Endothelial cell (in vitro differentiated cells): ENCODE measurements at places on chromosomes 12 and 14.

DNA sequence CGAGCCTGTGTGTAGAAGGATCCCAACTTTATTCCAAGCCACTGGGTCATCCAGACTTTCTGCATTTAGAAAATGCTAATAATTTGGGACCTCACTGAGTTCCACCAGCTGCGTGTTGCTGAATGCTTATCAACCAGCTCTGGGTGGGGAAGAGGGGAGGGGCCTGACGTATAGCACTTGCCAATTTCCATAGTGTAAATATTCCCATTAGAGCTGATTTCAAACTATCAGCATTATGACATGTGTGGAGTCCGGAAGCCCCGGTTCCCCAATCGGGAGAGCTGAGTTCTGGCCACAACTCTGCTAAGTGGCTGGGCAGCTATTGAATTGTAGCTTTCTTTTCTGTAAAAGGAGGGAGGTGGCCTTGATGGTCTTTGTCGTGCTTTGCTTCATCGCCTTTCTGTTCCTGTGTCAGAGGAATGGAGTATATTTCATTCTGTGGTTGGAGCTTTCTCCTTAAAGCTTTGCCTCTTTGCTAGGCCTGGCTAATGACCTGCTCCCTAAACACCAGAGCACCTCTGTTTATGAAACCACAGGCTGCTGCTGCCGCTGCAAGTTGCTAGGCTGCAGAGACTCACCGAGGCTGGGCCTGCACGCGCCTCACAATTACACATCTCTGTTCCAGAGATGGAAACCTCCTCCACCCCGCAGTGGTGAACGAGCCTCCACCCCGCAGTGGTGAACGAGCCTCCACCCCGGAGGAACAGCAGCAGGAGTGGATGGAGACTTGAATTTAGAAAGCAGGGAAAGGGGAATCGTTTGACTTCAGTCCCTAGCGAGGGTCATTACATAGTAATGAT is 7.7 kb upstream of the BCL7A start:
- no peak overlapping the region for H3K4me3 ChIP-seq
- no peaks in the 10 kb centered on the region for H3K4me1 ChIP-seq
- no peak for DNase-seq

GRCh38 chr12:23376238-23376637 is 573.2 kb downstream of the SOX5 start:
- no peak overlapping the region for H3K27ac ChIP-seq
- H3K27me3 ChIP-seq = peaks cover 3% of the 10 kb centered on the region
- H3K4me1 ChIP-seq = no peaks in the 10 kb centered on the region
- H3K4me3 ChIP-seq = no peak overlapping the region
- no peak for DNase-seq
- H3K36me3 ChIP-seq = no peaks in the 10 kb centered on the region

DNA sequence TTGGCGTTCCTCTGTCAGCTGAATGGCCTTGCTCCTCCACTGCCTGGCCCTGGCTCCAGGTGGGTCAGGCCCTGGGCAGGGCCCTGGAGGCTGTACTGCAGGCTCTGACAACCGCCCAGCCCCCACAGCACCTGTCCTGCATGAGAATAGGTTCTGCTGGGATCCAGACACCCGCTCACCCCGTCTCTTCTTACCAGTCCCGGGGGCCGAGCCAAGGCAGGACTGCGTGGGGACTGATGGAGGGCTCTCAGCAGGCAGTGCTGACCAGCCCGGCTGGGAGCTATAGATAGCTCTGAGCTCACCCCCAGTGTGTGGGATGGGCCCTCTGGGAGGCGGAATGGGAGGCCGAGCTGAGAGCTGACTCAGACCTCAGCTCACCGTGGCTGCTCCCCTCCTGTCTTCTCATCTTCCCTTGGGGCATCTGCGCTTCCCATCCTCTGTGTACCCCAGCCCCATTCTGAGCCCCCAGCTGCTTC is 39.6 kb downstream of the TEAD4 start:
- H3K4me1 ChIP-seq = peaks cover 6% of the 10 kb centered on the region
- H3K27ac ChIP-seq = no peak overlapping the region
- peaks cover 41% of the 10 kb centered on the region for H3K36me3 ChIP-seq
- no peak for DNase-seq
- peaks cover 6% of the 10 kb centered on the region for H3K27me3 ChIP-seq

GRCh38 chr12:88952562-88952942 is 372.3 kb upstream of the KITLG start:
- no peak for DNase-seq
- H3K4me3 ChIP-seq = no peak overlapping the region
- H3K4me1 ChIP-seq = peaks cover 6% of the 10 kb centered on the region
- no peaks in the 10 kb centered on the region for H3K36me3 ChIP-seq
- no peak overlapping the region for H3K27ac ChIP-seq

- H3K27me3 ChIP-seq = peaks cover 5% of the 10 kb centered on the region
- H3K27ac ChIP-seq = no peak overlapping the region
- no peak overlapping the region for H3K4me3 ChIP-seq
- no peak for DNase-seq
- peaks cover 65% of the 10 kb centered on the region for H3K4me1 ChIP-seq
- peaks cover 50% of the 10 kb centered on the region for H3K36me3 ChIP-seq
These were observed 118.9 kb downstream of the ETV6 start for GRCh38 chr12:11768233-11768965.

GRCh38 chr12:52871291-52872039 is 22.7 kb upstream of the KRT78 start:
- H3K4me3 ChIP-seq = no peak overlapping the region
- H3K27me3 ChIP-seq = peaks cover 14% of the 10 kb centered on the region
- no peaks in the 10 kb centered on the region for H3K36me3 ChIP-seq
- no peak overlapping the region for H3K27ac ChIP-seq
- no peak for DNase-seq

DNA sequence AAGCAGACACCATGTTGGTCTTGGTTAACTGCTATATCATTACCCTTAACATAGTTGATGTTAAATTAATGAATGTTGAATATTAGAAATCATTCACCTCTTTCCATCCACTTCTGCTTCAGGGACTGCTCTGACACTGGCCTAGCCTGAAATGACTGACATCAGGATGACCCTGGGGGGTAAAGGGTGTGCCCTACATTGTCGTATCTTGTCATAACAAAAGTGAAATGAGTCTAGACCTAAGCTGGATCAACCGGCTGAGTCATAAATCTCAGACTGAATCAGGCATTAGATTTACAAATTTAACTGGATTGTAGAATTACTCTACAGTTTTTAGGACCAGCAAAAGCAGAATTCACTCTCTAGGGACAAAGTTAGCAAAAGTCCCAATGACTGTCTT is 35.3 kb downstream of the KICS2 start:
- no peak overlapping the region for H3K27ac ChIP-seq
- no peak for DNase-seq
- H3K4me1 ChIP-seq = peaks cover 5% of the 10 kb centered on the region
- H3K27me3 ChIP-seq = peaks cover 3% of the 10 kb centered on the region
- H3K36me3 ChIP-seq = no peaks in the 10 kb centered on the region
- no peak overlapping the region for H3K4me3 ChIP-seq

DNA sequence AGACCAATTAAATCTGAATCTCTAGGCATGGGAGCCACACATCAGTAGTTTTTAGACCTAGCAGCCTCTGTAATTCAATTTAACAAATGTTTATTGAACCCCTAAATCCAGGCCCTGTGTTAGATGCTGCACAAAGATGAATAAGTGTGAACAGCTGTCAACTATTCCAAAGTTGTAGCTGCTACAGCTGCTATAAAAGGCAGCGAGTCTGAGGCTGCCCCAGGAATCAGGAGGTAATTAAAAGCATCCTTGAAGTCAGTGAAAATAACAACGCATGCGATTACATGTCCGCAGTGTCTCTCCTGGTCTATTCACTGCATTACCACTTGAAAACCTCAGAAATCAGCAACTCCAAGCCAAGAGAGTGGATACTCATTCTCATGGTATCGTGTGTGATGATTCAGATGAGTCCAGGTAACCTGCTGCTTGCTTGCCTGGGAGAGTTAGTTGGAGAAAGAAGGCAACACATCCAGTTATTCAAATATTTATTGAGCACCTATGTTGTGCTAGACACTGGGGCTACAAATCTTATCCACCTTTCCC is 34.9 kb upstream of the DDHD1 start:
- no peak overlapping the region for H3K4me3 ChIP-seq
- no peaks in the 10 kb centered on the region for H3K36me3 ChIP-seq
- H3K4me1 ChIP-seq = no peaks in the 10 kb centered on the region
- DNase-seq = no peak

DNA sequence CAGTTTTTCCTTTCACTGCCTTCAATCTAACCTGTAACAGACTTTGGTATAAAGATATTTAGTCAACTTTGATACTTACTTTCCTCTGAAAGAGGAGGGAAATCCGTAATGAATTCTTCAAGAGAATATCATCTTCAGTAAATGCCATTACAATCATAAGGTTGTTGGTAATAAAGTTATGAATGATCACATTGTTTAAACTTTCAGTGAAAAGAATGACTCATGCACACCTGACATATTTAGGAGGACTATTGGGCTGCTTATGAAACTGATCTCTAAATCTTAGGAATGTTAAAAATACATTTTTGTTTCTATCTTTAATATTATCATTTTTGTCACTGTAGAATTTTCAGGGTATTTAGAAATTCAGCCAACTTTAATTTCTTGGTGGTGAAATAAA is 474.7 kb downstream of the SLC16A7 start:
- no peak overlapping the region for H3K4me3 ChIP-seq
- H3K27ac ChIP-seq = no peak overlapping the region
- H3K36me3 ChIP-seq = no peaks in the 10 kb centered on the region
- no peak for DNase-seq
- peaks cover 3% of the 10 kb centered on the region for H3K4me1 ChIP-seq

- H3K27ac ChIP-seq = no peak overlapping the region
- DNase-seq = no peak
- H3K27me3 ChIP-seq = peaks cover 10% of the 10 kb centered on the region
- H3K4me1 ChIP-seq = peaks cover 7% of the 10 kb centered on the region
- H3K36me3 ChIP-seq = no peaks in the 10 kb centered on the region
- H3K4me3 ChIP-seq = no peak overlapping the region
These were observed 349.5 kb downstream of the GRIN2B start for GRCh38 chr12:13631873-13632272.

- no peak for DNase-seq
- peaks cover 6% of the 10 kb centered on the region for H3K27me3 ChIP-seq
- no peak overlapping the region for H3K4me3 ChIP-seq
- peaks cover 33% of the 10 kb centered on the region for H3K36me3 ChIP-seq
- peak overlapping the region; percentile 30 for H3K27ac ChIP-seq
- H3K4me1 ChIP-seq = peaks cover 27% of the 10 kb centered on the region
These were observed 3.4 kb downstream of the USP5 start for GRCh38 chr12:6855322-6855721.

GRCh38 chr12:123513805-123514204 is 19.7 kb downstream of the RILPL1 start:
- no peak overlapping the region for H3K27ac ChIP-seq
- H3K4me1 ChIP-seq = peaks cover 12% of the 10 kb centered on the region
- DNase-seq = no peak
- no peak overlapping the region for H3K4me3 ChIP-seq
